ENCODE measurements at places on chromosomes 16 and 17.

DNA sequence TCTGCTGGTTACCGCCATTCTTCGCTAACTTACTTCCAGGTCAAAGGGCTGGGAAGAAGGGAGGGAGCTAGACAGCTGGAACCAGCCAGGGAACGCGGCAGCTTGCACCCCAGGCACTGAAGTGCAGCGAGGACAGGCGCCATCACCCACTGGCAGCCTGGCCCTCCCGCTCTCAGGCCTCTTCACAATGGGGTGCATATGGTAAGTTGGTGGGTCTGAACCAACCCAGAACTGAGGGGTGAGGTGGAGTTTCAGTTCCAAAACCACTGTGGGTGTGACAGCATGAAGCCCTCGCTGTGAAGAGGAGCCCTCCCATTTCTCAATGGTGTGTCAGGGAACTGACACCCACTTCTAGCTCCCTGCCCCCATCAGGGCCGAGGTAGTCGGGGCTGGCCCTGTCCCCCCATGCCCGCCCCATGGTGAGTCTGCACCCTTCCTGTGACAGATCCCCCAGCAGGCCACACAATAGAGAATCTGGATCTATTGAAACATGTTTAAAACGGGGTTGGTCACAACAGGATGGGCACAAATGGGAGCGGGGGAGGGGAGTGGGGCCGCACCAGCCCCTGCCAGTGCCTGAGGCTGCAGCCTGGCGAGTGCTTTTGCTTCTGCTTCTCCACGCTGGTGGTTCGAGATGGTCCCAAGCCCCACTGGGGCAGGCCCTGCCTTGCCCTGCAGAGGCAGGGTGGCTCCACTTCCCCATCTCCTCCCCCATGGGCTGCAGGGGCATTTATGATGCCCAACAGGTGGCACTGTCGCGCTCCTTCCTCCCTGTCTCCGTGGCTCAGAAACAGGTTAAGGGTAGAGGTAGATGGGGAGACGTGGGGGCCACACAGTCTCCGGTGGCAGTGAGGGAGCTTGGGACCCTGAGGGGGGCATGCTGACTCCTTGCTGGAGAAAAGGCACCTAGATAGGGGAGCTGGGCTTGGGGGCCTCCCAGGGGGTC is 2.3 kb downstream of the LIMD2 start:
- peak; percentile 31 for DNase-seq

DNA sequence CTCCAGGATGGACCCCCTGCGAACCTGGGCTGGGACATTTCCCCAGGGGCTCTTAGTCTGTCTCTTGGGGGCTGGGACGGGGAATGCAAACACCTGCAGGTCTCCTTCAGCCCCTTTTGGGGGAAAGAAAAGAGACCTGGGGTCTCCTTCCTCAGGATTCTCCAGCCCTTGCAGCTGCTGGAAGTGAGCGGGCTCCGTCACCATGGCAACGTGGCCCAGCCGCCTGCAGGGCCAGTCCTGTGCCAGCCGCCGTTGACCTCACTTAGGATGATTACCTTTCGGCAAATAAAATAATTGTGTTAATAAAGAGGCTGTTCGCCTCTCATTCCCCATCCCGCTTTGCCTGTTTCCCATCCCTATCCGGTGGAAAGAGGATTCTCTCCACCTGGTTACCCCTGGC is 25.7 kb downstream of the MRM1 start:
- no peak for DNase-seq

DNA sequence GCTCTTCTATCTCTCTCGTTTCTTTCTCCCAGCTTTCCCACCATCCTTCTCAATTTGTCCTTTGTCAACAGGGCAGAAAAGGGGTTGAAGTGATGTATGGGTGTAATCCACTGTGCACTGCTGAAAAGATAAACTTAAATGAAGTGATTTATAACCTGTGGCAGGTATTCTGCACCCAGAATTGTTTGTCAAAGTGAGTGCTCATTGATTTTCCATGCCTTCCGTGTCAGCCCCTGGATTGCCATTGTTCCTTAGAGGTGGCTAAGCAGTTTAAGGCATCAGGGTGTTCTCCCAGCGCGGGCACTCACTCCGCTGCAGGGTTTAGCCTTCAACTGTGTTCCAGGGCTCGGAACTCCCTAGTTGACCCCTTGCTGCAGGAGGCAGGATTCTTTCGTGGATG is 82.9 kb downstream of the PITPNC1 start:
- no peak for DNase-seq

- DNase-seq: no peak
Measured at GRCh38 chr16:28602529-28602928, 5.7 kb upstream of the SULT1A2 start.

DNA sequence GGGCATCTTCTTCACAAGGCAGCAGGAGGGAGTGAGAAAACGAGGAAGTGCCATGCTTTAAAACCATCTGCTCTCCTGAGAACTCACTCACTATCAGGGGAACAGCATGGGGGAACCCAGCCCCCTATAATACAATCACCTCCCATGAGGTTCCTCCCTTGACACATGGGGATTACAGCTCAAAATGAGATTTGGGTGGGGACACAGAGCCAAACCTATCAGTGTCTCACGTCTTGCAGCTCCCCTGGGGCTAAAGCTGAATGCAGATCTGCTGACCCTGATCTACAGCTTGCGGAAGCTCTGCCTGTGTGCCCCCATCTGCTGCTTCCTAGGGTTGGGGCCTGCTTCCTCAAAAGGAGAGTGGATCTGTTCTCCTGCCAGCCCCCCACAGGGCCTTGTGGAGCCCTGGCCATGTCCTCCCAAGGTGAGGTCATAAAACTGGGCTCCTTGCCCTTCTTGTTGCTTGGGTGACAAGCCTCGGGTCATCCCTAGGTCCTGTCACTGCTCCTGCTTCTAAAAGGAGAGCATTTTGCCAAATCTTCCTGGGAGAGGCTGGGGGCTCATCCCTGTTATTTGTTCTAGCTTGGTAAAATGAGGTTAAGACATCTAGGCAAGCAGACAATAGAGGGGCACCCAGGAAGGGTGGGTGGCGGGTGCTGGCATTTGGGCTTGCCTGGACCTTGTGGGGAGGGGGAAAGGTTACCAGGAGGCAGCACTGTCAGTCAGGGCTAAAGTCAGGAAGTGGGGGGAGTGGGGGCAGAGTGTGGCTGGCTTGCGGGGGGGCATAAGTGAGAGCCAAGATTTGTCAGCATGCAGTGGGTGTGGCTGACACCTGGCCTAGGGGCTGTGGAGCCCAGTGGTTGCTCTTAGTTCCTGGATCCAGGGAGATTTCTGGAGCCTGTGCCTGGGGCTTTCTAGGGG is 16.0 kb downstream of the KRT33A start:
- DNase-seq: no peak

- no peak for DNase-seq
Measured at GRCh38 chr16:75236232-75236631, 15.2 kb downstream of the BCAR1 start.

DNA sequence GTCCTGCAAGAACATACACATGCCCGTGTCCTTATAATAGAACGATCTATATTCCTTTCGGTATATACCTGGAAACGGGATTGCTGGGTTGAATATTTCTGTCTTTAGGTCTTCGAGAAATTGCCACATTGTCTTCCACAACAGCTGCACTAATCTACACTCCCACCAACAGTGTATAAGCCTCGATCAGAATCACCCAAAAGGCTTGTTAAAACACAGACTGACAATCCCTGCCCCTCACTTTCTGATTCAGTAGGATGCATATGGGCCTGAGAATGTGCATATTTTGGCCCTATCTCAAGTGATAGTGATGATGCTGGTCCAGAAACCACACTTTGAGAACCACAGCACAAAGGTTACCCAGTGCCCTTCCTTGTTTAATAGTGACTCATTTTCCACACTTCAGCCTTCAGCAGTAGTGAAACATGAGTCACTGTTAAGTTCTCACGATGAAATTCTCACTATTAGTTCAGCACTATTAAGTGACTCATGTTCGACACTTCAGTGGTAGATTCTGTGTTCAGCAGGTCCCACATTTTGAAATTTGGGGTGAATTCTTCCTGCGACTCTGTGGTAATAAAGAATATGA is 215.6 kb downstream of the GRIN2A start:
- peak; percentile 2 for DNase-seq

GRCh38 chr17:47119746-47120520 is 69.2 kb downstream of the CDC27 start:
- peak; percentile 79 for DNase-seq

DNA sequence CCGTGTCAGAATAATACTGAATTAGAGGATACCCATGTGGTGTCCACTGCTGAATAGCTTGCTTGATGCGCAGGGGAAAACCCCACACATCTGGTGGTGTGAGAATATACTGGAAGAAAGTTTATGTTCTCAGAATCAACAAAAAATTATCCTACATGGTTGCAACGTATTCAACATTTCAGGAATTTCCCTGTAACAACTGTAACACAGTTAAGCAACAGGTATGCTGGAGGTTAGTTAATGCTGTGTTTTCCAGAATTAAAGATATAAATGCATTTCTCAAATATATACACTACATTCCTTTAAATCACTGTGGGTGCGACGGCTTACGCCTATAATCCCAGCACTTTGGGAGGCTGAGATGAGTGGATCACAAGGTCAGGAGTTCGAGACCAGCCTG is 5.4 kb downstream of the CNOT1 start:
- DNase-seq: no peak

DNA sequence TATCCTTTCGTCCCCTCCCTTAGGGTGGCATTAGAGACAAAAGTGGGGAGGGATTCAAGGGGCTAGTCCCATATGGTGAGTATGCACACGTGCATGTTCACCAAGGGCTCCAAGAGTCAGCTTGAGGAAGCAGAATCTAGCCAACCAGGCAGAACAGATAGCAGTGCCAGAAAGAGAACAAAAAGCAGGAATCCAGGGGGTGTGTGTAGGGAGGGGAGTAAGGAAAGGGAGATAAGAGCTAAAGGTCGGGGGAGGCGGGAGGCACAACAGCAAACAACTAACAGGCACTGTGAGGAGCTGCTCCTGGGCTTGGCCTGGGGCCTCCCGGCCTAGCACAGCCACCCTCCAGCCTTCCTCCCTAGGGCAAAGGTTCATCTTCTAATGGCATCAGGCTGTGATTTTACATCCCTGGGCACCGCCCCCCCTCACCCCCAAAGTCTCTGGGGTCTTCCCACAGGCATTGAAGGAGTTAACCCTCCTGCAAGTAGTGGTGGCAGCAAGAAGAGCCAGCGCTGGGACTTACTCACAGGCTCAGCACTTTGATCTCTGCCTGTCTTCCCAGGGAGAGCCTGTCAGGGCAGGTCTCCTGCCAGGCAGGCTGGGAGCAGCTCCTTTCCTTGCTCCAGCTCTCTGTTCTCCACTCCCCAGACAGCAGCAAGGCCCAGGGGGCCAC is 12.4 kb upstream of the SUPT4H1 start:
- DNase-seq: no peak

All from iris pigment epithelial cell (primary cell).